Fibroblast of skin of right biceps (primary cell): ENCODE measurements at places on chromosomes 3 and 15.

DNA sequence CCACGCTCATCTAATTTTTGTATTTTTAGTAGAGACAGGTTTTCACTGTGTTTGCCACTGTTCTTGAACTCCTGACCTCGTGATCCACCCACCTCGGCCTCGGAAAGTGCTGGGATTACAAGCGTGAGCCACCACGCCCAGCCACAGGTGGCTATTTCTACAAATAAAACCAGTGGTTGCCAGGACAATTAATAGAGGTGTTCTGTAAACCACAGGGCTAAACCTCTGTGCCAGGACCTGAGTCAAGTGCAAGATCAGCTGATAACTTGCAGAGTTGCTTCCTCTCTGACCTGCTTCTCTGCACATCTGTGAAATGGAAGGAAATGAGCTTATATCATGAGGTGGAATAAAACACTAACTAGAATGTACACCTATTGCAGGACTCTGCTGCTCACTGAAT, 72.8 kb downstream of the CD200R1L start:
- no peak for DNase-seq

GRCh38 chr3:39295184-39295775, 15.4 kb upstream of the CX3CR1 start:
- DNase-seq, result no peak

DNA sequence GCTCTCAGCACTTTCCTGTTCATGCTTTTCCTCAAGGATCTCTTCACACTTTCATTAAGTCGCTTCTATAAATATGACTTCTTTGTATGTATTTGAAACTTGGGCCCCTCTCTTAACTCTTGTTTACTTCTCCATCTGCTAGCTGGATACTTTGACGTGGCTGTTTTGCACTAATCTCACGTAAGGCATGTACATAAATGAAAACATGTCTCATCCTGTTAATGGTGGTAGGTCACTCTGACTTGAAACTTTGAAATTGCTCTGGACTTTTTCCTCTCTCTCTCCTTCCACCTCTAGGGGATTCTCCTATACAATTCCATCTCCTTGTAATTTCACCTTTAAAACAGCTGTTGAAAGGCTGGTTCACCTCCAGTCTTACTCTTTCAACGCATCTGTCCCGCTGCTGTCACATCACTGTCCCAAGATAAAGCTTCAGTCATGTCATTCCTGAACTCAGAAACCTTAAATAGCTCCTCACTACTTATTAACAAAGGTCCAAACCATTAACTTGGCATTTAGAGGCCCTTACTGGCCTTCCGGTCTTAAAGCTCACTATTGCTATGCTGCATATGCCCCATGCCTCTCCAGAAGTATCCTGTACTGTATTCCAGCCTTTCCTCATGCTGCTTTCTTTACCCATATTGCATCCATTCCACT, 1.2 kb downstream of the BLOC1S6 start:
- DNase-seq, result peak; percentile 6

DNA sequence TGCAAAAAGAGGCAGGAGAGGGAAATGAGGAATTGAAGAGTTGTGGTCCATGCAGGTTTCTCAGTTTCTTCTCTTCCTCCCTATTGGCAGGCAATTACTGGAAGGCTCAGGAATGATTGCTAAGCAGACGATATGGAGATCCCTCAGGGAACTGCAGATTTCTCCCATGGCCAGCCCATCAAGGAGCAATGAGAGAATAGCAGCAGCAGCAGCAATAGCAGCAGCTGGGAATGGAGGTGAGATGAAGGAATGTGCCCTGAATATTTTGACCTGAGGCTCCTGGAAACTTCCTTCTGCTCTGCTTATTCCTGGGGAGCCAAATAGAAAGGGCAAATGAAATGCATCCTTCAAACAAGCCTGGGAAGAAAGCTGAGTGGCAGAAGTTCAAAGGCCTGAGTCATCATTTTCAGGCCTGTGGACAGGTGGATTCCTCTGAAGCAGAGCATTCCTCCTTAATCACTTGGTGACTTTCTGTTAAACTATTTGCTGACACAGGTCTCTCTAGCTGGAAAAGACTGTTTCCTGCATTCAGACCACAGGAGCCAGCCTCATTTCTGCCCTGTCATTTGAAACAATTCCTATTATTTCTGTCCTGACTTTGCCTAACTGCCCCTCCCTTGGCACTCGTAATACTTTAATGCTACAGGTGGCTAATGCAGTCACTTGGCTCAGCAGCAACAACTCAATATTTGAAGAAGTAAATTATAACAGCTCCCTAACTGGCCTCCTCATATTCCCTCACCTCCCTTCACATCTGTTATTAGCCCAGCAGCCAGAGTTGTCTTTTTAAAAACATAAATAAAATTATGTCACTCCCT, 146.9 kb upstream of the GADL1 start:
- peak; percentile 93 for DNase-seq

- DNase-seq, result peak; percentile 37
These were observed 978.1 kb upstream of the ALCAM start for GRCh38 chr3:104388619-104389018.

- DNase-seq, result no peak
These were observed 11.9 kb downstream of the LRRC31 start for GRCh38 chr3:169857811-169858210.

- DNase-seq, result peak; percentile 39
These were observed 39.5 kb upstream of the FMN1 start for GRCh38 chr15:33234020-33234461.

DNA sequence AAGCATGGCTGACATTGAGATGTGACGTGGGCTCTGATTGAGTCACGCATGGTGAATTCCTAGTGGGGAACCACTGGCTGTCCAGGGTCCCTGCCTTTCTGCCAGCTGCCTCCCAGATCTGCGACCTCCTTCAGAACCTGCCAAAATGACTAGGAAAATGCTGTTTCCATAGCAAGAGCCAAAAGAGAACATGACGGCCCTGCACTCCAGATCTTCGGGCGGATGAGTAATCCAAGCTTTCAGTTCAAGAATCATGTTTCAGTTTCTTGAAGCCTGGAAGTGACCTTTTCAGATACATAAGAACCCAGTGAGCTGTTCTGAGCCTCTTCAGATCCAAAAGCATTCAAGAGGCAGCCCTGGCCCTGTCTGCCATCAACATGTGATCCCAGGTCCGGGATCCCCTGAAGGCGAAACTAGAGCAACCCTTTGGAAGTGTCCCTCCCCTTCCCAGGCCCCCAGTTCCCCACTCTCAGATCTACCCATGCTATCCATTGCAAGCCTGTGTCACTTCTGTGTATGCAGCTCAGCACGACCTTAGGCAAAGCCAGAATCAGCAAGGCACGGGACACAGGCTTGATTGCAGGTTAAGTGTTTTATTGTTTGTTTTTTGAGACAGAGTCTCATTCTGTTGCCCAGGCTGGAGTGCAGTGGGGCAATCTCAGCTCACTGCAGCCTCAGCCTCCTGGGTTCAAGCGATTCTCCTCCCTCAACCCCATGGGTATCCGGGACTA, 19.7 kb downstream of the ANKRD63 start:
- peak; percentile 49 for DNase-seq

DNA sequence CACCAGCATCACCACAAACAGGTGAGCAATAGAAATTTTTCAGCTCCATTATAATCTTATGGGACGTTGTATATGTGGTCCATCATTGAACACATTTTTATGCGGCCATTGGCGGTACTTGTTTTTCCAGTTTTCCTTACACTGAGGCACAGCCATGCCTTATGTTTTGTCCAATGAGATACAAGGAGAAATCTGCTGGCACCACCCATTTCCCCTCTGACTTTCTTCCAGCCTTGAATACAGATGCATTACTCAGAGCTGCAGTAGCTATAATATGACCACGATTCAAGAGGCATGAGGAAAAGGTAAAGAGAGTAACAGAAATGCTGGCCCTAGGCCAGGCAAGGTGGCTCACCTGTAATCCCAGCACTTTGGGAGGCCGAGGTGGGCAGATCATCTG, 9.0 kb upstream of the PIK3R4 start:
- DNase-seq, result no peak

GRCh38 chr15:85353516-85353915, 26.9 kb upstream of the AKAP13 start:
- no peak for DNase-seq

GRCh38 chr3:185549122-185549521, 3.3 kb downstream of the LIPH start:
- peak; percentile 97 for DNase-seq

GRCh38 chr3:138726946-138727730, 107.6 kb downstream of the PIK3CB start:
- DNase-seq, result peak; percentile 44

- no peak for DNase-seq
These were observed 193.6 kb upstream of the SATB1 start for GRCh38 chr3:18618723-18619122.

GRCh38 chr3:37645517-37646380, 215.9 kb upstream of the CTDSPL start:
- DNase-seq, result no peak

GRCh38 chr3:77081240-77081661, 41.4 kb downstream of the ROBO2 start:
- peak; percentile 68 for DNase-seq

GRCh38 chr3:24185738-24186384, 240.8 kb downstream of the NR1D2 start:
- peak; percentile 67 for DNase-seq

- peak; percentile 91 for DNase-seq
These were observed 230.9 kb upstream of the RORA start for GRCh38 chr15:61459785-61460707.

DNA sequence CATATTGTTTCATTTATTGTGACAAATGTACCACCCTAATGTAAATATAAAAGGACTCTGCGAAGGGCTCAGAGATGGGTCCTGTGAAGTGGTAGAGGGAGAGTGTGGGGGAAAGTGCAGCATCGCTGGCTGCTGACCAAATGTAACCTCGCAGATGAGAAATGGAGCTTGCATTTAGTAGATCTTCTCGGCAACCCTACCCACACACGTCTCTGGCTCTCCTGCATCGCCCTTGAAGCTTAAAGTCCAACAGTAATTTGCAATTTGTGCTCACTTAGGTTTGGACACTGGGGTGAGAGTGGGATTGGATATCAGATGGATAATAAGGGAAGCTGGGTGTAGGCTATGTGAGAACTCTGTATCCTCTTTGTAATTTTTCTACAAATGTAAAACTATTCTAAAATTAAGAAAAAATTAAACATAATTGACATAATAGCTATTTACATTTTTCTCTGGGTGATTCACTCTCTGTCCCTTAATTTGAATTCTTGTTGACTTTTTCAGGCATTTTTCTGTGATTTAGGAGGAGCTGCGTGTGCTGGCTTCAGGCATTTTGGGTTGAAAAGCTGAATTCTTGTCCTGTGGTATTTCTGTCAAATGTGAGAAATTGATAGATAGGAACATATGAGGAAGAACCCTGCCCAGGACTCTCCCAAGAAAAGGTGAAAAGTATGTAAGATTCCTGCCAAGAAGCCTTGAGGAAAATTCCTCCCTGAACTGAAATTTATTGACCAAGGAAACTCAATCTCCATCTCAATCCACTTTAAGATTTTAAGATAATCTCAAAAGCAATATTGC, 524.7 kb upstream of the MCTP2 start:
- DNase-seq, result peak; percentile 83

- DNase-seq, result no peak
These were observed 279.2 kb downstream of the PDCD6IP start for GRCh38 chr3:34077417-34078195.

DNA sequence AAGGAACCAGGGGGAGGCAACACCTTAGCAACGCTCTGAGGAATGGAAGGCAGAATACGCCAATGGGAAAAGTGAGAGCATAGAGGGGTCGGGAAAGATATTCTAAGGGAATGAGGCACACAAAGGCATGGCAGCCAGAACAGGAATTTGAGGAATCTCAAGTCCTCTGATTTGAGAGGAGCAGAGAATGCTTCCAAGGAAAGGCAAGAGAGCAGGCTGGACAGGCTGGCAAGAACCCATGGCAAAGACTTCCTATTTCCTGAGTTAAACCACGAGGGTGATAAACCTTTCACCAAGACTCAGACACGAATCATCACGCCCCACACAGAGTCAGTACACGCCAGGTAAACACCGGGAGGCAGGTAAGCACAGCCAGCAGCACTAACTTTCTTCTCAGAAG, 109.8 kb downstream of the IGF2BP2 start:
- DNase-seq, result peak; percentile 83

DNA sequence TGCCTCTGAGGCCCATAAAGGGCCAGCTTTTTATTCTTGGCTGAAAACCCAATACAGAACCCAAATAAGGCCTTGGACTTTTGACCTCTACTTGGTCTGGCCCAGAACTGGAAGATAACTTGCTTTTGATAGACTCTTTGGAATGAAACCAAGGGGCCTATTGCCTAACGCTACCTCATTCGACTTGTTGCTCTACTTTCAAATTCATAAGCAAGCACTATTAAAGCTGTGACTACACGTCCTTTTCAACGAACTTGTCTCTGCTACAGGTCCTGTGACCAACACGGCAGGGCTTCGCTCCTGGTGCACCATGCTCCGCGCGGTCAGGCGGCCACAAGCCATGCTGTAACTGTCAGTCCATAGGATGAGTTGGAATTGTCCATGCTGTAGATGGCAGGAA, 385.4 kb downstream of the MFSD1 start:
- no peak for DNase-seq

GRCh38 chr15:26656080-26656479, 116.8 kb downstream of the GABRB3 start:
- no peak for DNase-seq

- DNase-seq, result peak; percentile 31
These were observed 738 bp downstream of the YEATS2 start for GRCh38 chr3:183698318-183698751.

DNA sequence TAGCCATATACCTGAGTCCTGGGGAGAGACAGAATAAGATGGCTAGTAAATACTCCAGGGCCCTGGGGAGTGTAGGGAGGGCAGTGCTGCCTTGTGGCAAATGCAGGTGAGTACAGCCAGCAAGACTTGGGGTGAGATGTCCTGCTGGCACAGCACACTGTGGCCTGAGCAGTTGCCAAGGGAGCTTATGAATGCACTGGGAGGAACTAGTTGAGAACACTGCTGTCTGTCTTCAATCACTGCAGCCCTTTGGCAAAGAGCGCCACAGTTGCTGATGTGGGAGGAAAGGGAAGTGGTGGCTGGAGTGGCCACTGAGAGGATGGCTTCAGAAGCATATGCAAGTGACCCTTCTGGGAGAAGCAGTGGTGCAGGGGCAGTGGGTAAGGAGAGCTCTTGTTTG, 264.6 kb downstream of the RORA start:
- DNase-seq, result no peak

DNA sequence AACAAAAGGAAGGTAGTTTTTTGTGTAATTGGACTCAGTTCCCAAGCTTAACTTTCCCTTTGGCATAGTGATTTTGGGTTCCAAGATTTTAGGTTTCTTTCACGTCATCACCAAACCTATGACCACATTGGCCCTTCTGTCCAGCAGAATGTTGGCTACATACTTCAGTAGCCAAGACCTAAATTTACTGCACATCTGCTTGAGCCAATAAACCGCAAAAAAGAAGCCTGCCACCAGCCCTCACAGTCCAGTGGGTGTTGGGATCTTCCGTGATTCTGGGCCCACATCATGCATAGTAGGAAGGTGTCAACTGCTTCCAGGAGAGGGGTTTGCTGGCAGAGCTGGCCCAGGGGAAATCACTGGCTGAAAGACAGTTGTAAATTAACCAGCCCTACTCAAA, 57.6 kb upstream of the LIPC start:
- no peak for DNase-seq

- no peak for DNase-seq
These were observed 700 bp upstream of the BLM start for GRCh38 chr15:90716317-90716975.
